ENCODE measurements at places on chromosomes 1 and 21. TPM values are rescaled to one million over a fixed set of nuclear protein-coding genes. Genes with fewer than 3 reads are reported as not detected.

DNA sequence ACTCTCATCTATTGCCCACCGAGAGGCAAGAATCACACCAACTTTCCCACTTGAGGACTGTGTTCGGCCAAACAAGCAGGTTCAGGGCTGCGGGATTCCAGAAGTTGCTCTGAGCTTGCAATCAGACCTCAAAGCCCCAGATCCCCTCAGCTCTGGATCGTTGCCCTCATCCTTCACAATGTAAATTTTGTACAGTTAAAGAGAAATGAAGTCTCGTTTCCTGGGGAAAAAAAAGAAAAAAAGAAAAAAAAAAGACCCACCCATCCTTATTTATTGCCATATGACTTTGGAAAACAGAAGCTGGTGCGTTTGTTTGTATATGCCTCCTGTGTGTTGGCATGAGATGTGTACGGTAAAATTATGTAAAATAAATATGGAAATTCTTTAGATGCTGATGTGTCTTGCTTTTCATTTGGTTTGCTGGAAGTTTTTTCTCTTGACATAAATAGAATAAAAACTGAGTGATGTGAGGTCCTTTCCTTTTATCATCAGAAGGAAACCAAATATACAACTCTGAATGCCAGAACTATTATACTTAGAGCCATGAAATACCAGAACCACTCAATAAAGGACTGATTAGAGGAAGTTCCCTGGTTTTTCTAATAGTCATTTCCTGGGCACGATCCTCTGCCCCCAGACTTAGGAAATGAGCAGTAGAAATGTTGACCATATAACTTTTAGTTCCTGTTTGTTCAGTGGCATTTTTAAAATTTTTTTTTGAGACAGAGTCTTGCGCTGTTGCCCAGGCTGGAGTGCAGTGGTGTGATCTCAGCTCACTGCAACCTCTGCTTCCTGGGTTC is 48.7 kb downstream of the LHX4 start:
- DNase-seq = no peak
- no peak overlapping the region for H3K27ac ChIP-seq
- no peaks in the 10 kb centered on the region for H3K36me3 ChIP-seq

- H3K27ac ChIP-seq = no peak overlapping the region
- no peaks in the 10 kb centered on the region for H3K27me3 ChIP-seq
- no peak overlapping the region for H3K4me3 ChIP-seq
- H3K4me1 ChIP-seq = peaks cover 3% of the 10 kb centered on the region
- no peak for DNase-seq
- no peaks in the 10 kb centered on the region for H3K36me3 ChIP-seq
Measured at GRCh38 chr1:192958871-192959270, 100.3 kb downstream of the UCHL5 start.

LGALS8 gene
- 56.7 TPM for total RNA-seq

RPTN gene
- not detected for total RNA-seq

DNA sequence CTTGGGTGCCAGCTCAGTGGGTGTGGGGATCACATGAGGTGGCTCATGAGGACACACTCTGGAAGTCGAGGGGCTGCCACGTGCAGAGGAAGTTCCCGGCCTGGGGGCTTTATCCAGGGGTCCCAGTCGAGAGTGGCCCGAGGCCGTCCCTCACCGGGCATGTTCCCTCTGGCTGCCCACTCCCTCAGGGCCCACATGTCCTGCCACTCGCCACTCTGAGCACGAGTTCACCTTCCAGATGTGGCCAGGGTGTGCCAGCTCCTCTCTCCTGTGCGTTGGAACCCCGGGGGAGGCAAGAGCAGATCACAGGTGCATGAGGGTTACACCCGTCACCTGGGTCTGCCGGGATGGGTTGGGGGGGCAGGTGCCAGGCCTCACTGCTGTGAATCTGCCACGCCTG is 14.6 kb downstream of the TMEM201 start:
- no peaks in the 10 kb centered on the region for H3K27me3 ChIP-seq
- H3K27ac ChIP-seq = no peak overlapping the region
- no peak overlapping the region for H3K4me3 ChIP-seq
- DNase-seq = no peak

DNA sequence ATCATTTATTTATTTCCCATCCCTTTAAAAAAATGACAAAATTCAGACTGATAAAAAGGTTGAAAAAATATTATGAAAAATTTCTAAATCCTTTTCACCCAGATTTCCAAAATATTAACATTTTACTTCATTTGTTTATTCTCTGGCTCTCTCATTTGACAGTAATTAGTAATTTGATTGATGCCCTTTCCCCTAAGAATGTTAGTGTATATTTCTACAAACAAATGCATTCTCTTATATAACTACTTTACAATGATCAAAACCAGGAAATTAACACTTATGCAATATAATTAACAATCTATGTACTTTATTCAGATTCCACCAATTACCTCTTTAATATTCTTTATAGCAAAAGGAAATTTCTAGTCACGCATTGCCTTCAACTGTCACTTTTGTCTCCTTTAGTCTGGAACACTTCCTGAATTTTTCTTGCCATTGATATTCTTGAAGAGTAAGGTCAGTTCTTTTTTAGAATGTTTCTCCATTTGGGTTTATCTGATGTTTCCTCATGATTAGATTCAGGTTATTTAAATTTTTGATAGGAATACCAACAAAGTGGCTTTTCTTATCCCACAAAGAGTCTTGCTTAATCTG is 3.9 kb downstream of the CD53 start:
- no peak overlapping the region for H3K4me3 ChIP-seq
- peaks cover 5% of the 10 kb centered on the region for H3K4me1 ChIP-seq
- no peak overlapping the region for H3K27ac ChIP-seq
- no peaks in the 10 kb centered on the region for H3K27me3 ChIP-seq
- no peaks in the 10 kb centered on the region for H3K36me3 ChIP-seq

DNA sequence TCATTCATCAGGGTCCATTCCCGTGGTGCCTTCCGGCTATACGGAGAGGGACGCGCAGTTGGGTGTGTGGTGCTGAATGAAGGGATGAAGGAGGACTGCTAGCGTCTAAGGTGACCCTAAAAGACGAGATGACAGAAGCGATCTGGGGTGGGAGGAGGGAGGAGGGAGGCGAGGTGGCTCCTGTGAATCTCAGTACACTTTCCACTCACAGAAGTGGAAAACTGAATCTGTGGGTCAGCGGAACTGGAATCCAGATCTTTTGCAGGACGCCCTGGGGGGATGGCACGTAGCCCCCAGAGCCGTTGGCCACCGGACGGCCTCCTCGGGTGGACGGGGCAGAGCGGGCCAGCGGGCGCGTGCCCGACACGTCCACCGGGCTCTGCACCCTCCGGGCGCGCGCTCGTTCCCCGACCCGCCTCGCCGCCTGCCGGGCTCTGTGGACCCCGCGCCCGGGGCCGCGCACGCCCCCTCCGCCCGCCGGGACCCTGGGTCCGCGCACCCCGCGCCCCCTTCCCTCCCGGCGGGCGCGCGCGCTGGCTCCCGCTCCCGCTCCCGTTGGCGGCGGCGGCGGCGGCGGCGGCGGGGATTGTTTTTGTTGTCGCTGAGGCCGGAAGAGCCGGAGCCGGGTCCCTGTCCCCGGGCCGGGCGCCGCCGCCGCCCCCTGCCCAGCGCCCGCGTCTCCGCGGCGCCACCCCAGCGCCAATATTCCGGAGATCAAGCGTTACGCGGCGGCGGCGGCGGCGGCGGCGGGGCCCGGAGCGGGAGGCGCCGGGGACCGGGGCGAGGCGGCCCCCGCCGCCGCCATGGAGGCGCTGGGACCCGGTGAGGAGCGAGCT is at the start of gene AGO4:
TSS of gene AGO4 (plus strand) at position 403 of the 836 bp plus-strand sequence. CDS start at position 804, 401 bp downstream.
- peaks cover 10% of the 10 kb centered on the region for H3K4me1 ChIP-seq
- H3K27ac ChIP-seq = peak within 1 kb of the TSS; percentile 87

PROX1 gene
- total RNA-seq = 17.4 TPM

- DNase-seq = no peak
- H3K27ac ChIP-seq = no peak overlapping the region
- no peak overlapping the region for H3K4me3 ChIP-seq
- H3K36me3 ChIP-seq = no peaks in the 10 kb centered on the region
- no peaks in the 10 kb centered on the region for H3K27me3 ChIP-seq
Measured at GRCh38 chr1:243465081-243465480, 209.2 kb downstream of the SDCCAG8 start.

DNA sequence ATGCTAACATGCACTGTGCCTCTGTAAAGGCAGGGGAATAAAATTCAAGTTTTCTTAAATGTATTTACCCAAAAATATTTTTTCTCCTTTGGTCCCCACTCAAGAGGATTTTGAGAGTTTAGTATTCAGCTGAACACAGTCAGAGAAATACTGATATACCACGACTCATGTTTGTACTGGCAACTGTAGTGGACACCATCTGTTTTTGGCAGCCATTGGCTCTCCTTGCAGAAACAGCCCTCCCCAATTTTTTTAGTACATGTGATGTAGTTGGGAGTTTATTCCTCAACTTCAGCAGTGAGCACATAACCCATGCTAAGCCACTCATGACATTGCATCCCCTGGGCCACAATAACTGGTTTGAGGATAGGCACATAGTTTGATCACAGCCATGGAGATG is 154.8 kb upstream of the POU3F1 start:
- H3K4me1 ChIP-seq = no peaks in the 10 kb centered on the region
- no peak overlapping the region for H3K4me3 ChIP-seq
- no peaks in the 10 kb centered on the region for H3K27me3 ChIP-seq
- H3K27ac ChIP-seq = no peak overlapping the region

- no peak for DNase-seq
- peak overlapping the region; percentile 91 for H3K4me3 ChIP-seq
- H3K27me3 ChIP-seq = no peaks in the 10 kb centered on the region
- peaks cover 24% of the 10 kb centered on the region for H3K4me1 ChIP-seq
- peak overlapping the region; percentile 97 for H3K27ac ChIP-seq
Measured at GRCh38 chr1:183634429-183635065, 1.0 kb downstream of the ARPC5 start.

- DNase-seq = no peak
- H3K27me3 ChIP-seq = no peaks in the 10 kb centered on the region
- H3K4me1 ChIP-seq = peaks cover 25% of the 10 kb centered on the region
- H3K36me3 ChIP-seq = no peaks in the 10 kb centered on the region
- no peak overlapping the region for H3K27ac ChIP-seq
Measured at GRCh38 chr1:179143322-179143721, 61.5 kb downstream of the TOR3A start.

- H3K4me3 ChIP-seq = no peak overlapping the region
- H3K36me3 ChIP-seq = no peaks in the 10 kb centered on the region
- H3K27me3 ChIP-seq = no peaks in the 10 kb centered on the region
- no peak for DNase-seq
- H3K27ac ChIP-seq = peak overlapping the region; percentile 19
- peaks cover 13% of the 10 kb centered on the region for H3K4me1 ChIP-seq
Measured at GRCh38 chr1:91651243-91651642, 150.6 kb downstream of the CDC7 start.

DNA sequence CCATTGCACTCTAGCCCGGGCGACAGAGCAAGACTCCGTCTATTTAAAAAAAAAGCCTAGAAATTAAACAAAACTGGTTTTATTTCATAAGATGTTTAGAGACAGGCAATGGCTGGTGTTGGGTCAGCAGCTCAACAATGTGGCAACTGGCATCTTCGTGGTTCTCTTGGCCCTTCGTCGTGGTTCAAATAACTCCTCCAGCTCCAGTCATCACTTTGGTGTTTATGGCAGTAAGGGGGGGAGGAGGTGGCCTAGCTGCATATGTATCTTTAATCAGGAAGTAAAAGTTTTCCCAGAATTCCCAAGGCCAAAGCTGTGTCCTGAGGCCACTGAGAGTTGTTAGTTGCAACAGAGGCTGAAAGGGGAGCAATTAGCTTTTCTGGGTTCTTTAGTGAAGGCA is 13.0 kb upstream of the LTN1 start:
- no peaks in the 10 kb centered on the region for H3K36me3 ChIP-seq
- H3K27ac ChIP-seq = no peak overlapping the region
- no peak overlapping the region for H3K4me3 ChIP-seq
- no peaks in the 10 kb centered on the region for H3K27me3 ChIP-seq

CFHR2 gene
- not detected for total RNA-seq

- no peaks in the 10 kb centered on the region for H3K4me1 ChIP-seq
- no peak overlapping the region for H3K4me3 ChIP-seq
- no peak for DNase-seq
- no peaks in the 10 kb centered on the region for H3K27me3 ChIP-seq
Measured at GRCh38 chr1:17381161-17381560, 9.2 kb downstream of the PADI6 start.

SLC30A2 gene
- 1.1 TPM for total RNA-seq

DNA sequence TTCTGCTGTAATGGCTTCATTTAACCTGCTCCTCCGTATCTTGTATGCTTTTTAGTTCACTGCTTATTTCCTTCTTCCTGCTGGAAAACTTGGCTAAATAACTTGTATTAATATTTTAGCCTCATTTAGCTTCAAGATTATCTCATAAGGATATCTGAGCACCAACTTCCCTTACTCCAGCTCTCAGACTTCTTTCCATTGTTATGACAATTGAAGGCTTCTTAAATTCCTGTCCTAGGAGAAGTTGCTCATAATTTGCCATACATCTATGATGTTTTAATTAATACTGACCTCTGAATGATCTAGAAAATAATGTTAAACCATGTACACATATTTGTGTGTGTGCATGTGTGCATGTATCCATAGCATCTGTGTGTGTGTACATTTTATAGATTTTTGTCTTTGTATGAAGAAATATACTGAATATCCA is 1524.4 kb upstream of the TPTE start:
- DNase-seq = no peak
- H3K4me3 ChIP-seq = no peak overlapping the region
- H3K27me3 ChIP-seq = peaks cover 13% of the 10 kb centered on the region
- no peaks in the 10 kb centered on the region for H3K36me3 ChIP-seq
- no peaks in the 10 kb centered on the region for H3K4me1 ChIP-seq
- H3K27ac ChIP-seq = no peak overlapping the region

GRCh38 chr21:43188592-43189210 is 19.9 kb downstream of the CRYAA start:
- H3K36me3 ChIP-seq = no peaks in the 10 kb centered on the region
- H3K4me3 ChIP-seq = no peak overlapping the region
- H3K27me3 ChIP-seq = no peaks in the 10 kb centered on the region
- no peak overlapping the region for H3K27ac ChIP-seq
- DNase-seq = peak; percentile 15

DNA sequence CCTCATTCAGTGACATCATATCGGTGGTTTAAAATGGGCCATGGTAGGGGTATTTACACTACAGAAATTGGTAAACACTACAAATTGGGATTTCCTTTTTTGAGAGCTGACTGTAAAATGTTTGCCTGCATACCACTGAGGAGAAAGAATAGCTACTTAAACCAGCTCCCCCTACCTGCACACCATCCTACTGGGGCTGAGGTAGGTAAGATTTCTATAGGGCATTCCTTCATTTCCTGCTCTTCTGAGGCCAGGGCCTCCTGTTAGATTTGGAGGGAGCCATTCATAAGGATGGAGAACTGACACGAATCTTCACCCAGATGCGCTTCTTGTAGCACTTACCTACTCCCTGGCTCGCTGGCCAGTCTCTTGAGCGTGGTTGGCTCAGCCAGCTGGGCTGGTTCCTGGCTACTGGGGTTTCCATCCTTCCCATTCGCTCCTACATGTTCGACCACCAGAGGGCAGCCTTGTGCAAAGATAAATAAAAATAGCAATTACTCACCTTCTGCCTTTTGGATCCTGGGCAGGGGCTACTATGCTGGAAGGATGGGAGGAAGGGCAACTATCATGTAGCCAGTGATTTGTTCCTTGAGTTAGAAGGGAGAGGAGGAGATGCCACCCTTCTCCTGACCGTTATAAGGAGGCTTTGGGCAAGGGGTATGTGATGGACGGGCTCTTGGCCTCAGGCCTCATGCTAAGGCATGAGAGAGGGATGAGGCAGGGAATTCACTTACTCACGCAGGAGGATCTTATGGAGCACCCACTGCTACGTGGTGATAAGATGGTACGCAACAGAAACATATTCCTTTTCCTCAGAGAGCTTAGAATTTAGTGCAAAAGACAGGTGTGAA is 10.7 kb downstream of the OPTC start:
- peak; percentile 92 for DNase-seq
- no peaks in the 10 kb centered on the region for H3K36me3 ChIP-seq
- H3K27ac ChIP-seq = no peak overlapping the region
- peaks cover 22% of the 10 kb centered on the region for H3K4me1 ChIP-seq
- no peaks in the 10 kb centered on the region for H3K27me3 ChIP-seq

GRCh38 chr1:95219407-95219806 is 14.6 kb upstream of the RWDD3 start:
- no peaks in the 10 kb centered on the region for H3K27me3 ChIP-seq
- H3K4me3 ChIP-seq = no peak overlapping the region
- no peaks in the 10 kb centered on the region for H3K4me1 ChIP-seq
